IPS DF 6.9 (cell line): ENCODE measurements at places on chromosomes 1 and 21.

DNA sequence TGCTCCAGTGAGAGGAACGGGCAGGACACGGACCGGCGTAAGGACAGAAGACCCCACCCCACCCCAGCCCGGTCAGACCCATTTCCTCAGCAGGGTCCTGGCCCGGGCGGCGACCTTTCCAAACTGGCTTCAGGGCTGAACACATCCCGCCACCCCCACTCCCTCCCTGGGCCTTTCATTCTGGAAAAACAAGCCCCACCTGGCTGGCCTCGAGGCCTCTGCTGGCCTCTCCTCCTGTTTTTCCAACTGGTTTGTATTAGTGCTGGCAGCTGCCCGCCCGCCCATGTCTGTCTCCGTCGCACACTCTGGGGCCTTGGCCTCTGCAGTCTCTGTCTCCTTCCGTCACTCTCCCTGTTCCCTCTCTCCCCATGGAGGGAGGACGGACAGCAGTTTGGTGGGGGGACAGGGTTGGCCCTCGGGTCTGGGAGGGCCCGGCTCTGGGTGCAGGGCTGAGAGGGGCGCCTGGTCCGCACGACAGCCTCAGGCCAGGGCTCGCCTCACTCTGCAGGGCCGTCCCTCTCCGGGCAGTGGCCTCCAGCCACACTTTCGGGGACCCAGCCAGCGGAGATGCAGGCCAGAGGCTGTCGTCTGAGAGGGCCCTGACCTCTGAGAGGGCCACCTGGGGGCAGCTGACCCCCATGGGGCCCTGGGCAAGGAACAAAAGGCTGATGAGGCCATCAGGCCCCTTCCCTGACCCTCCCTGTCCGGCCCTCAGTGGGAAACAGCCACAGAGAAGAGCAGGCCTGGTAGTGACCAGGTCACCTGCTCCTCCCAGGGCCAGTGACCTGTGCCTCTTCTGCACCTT is 1.5 kb upstream of the MXRA8 start:
- DNase-seq: no peak

- no peak for DNase-seq
These were observed 32.1 kb upstream of the PLPPR4 start for GRCh38 chr1:99232172-99232571.

GRCh38 chr1:93811326-93812065 is 67.5 kb downstream of the DNTTIP2 start:
- no peak for DNase-seq

DNA sequence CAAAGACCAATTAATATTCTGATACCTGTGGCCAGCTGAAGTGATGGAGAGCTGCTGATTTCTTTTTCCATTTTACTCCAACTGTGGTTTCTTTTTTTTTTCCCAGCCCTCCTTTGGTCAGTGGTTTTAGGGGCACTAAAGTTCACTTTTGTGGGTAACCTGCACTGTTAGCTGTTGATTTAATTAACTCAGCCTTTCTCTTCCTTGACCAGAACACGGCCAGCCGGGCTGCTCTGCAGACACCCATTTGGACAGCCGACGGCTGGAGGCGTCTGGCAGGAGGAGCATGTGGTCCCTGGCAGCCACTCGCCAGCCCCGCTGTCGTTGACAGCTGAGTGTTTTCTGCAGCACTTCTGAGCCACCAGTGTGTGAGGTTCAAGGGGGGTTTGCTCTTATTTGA is 136.2 kb upstream of the RUNX3 start:
- DNase-seq: no peak

GRCh38 chr1:234014208-234014607 is 109.7 kb downstream of the SLC35F3 start:
- no peak for DNase-seq

- DNase-seq: no peak
These were observed 16.1 kb downstream of the SLC6A9 start for GRCh38 chr1:44015206-44015605.

DNA sequence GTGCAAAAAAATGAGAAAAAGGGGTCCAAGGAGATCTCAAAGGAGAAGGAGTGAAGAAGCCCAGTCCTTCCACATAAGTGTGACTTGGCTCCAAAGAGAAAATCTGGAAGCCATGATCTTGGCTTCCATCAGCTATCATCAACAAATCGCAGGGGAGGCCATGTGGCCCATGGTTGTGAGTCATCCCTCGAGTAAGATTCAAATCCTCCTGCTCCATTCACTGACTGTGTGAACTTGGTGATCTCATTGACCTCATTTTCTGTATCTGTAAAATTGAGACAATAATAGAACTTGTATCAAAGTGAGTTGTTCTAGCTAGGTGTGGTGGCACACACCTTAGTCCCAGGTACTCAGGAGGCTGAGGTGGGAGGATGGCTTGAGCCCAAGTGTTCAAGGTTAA is 79.1 kb upstream of the OLIG2 start:
- no peak for DNase-seq

- no peak for DNase-seq
These were observed 40.8 kb upstream of the TINAGL1 start for GRCh38 chr1:31535561-31535960.

- no peak for DNase-seq
These were observed 941 bp downstream of the ARNT start for GRCh38 chr1:150875197-150876118.

GRCh38 chr1:186202271-186202764 is 172.7 kb downstream of the TPR start:
- no peak for DNase-seq

GRCh38 chr1:61740751-61741700 is 1.3 kb upstream of the PATJ start:
- DNase-seq: no peak

- DNase-seq: no peak
These were observed 648.4 kb downstream of the PLA2G4A start for GRCh38 chr1:187477103-187477502.

- DNase-seq: no peak
These were observed 12.7 kb upstream of the HMGCL start for GRCh38 chr1:23837908-23838307.

DNA sequence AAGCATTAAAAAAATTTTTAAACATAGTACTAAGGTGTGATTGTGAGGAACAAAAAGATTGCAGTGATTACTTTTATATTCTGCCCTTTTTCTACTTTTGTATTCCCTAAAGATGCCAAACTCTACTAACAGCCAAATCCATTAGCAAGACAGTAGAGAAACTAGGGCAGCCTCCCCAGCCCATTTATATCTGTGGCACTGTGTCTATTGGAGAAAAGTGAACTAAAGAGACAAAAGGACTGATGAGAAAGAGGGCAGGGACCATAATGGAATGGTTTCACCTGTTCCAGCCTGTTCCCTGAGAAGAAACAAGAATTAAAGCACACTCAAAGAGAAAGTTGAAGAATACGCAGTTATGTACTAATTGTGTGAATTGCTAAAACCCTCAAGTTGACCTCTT is 56.6 kb downstream of the ATG4C start:
- no peak for DNase-seq

DNA sequence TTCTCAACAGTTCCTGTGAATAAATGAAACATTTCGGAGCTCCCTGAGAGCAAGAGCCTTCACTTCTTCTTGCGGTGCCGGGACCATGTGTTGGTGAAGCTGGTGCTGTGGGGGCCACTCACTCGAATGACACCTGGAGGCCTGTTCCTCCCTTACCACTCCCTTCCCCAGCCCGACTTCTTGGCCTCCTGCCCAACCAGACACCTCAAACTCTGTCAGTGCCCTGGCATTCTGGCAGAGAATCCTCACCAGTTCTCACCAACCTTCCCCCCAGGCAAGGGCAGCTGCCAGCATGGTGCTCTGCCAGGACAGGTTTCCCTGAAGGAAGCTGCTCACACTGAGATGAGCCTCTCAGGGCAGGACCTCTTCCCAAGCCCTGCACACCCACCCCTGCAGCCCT is 68.3 kb downstream of the MPZL1 start:
- DNase-seq: no peak

- DNase-seq: no peak
These were observed 72.4 kb downstream of the GABPA start for GRCh38 chr21:25807191-25807590.
